ENCODE measurements at places on chromosomes 7 and 10.

DNA sequence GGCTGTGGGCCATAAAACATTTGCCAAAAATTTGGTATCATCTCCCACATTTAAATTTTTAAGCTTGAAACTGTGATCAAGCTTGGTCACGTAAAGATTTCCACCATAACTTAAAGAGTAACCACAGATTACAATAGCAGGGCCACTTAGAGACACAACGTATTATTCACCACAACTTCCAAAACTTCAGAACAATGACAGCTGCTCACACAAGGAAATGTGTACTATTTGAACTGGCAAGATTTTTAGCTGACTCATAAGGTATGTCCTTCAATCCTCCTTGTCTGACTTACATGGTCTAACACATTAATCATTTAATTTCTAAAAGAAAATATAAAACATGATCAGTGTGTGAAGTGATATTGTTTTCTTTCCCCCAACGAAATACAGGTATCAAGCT, 234.5 kb downstream of the PARD3 start:
- DNase-seq = no peak

GRCh38 chr7:74294191-74294998, 5.2 kb downstream of the CLIP2 start:
- DNase-seq = no peak

DNA sequence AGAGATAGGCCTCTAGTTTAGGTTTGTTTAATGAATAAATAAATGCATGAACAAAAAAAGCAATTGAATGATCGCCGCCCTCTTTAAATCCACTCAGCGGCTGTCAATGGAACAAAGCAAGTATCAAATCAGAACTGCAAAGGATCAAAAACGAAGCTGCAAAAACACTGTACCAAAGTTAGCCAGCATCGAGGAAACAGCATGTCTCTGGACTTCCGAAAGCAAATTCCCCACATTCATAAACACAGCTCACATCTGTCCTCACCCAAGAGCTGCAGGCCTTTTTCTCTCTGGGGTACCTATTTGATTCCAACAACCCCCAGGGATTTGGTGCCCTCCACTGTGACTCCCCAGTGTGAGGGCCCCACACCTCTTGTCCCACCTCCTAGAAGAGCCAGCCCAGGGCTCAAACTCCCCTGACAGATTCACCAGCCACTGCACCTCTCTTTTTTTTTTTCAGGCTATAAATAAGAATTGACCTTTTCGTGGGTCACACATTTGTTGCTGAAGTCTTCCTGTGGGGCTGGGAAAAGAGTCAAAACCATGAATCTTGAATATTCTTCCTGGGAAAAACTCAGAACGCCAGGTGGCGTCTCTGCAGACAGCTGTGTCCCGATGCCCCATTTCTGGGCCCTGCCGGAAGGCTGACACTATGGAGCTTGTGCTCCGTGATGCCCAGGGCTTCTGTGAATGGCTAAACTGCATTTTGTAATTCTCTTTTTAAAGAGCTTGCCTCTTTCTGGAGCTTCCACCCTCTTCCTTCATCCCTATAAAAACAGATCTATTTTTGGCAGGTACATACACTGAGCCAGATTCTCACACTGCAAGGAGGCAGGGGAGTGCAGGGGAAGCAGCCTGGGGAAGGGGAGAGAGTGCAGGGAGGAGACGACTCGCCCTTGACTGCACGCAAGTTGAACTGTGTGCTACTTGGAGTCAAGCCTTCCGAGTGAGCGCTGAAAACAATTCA, 51.7 kb downstream of the HSPA12A start:
- DNase-seq = no peak

GRCh38 chr10:48309711-48310226, 3.3 kb downstream of the MAPK8 start:
- no peak for DNase-seq

DNA sequence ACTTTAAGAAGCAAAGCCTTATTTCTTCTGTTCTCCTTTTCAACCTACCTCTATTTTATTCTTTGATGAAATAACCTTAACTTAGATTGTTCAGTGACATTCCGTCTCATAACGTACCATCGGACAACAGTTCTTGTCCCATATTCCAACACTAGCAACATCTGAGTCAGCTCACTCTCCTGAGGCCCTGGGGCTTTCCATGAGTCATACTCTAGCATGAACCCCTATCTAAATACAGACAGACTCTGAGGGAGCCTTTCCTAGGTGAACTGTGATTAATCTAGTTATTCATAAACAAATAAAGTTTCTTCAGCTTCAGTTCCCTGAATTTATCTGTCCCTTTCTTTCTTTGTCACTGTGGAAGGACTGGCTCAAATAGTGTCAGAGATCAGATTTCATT, 168.7 kb upstream of the LYZL1 start:
- DNase-seq = no peak

DNA sequence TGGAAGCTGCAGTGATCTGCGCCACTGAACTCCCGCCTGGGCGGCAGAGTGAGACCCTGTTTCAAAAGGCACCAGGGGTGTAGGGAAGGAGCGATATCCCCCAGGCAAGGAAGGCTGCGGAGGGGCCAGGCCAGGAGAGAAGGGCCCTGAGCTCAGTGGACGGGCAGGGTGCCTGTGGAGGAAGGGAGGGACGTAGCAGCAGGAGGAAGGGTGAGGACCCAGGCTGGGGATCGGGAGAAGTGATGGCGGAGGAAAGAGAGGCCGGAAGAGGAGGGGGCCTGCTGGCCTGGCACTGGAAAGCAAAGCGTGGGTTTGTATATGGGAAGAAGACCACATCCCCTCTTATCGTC, 45.6 kb downstream of the ALOX5 start:
- no peak for DNase-seq

- DNase-seq = no peak
Measured at GRCh38 chr10:82394122-82394521, 519.1 kb downstream of the NRG3 start.

- DNase-seq = no peak
Measured at GRCh38 chr7:28107960-28108359, 72.6 kb downstream of the JAZF1 start.

GRCh38 chr10:48288661-48289060, 14.2 kb upstream of the FRMPD2 start:
- DNase-seq = no peak

GRCh38 chr10:70682920-70683600, 10.8 kb downstream of the ADAMTS14 start:
- no peak for DNase-seq

- DNase-seq = peak; percentile 57
Measured at GRCh38 chr7:90726623-90727022, 130.5 kb downstream of the CDK14 start.

- DNase-seq = no peak
Measured at GRCh38 chr10:92452313-92452712, 121.6 kb downstream of the IDE start.

- no peak for DNase-seq
Measured at GRCh38 chr10:75395066-75395931, 6.3 kb downstream of the ZNF503 start.

DNA sequence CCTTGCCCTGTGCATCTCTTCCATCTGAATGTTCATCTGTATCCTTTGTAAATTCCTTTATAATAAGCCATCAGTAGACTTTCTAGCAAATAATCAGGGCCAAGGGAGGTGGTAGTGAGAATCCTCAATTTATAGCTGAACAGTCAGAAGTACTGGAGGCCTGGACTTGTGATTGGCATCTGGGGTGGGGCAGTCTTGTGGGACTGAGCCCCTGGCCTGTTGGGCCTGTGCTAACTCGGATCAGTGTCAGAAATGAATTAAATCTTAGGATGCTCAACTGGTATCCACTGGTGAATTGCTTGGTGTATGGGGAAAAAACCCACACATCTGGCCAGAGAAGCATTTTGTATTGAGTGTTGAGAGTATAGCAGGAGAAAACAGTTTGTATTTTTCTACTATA, 481.8 kb downstream of the GLRX3 start:
- no peak for DNase-seq

GRCh38 chr10:6314620-6315205, 112.0 kb downstream of the PFKFB3 start:
- no peak for DNase-seq

GRCh38 chr10:123241391-123242141, 87.4 kb downstream of the BUB3 start:
- DNase-seq = no peak

DNA sequence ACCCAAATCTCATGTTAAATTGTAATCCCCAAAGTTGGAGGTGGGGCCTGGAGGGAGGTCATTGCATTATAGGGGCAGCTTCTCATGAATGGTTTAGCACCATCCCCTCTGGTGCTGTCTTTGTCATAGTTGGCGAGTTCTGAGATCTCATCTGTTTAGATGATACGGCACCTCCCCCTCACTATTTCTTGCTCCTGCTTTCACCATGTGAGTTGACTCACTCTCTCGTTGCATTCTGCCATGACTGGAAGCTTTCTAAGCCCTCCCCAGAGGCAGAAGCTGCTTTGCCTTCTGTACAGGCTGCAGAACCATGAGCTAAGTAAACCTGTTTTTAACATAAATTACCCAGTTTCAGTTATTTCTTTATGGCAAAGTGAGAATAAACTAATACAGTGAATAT, 18.9 kb upstream of the ZNF138 start:
- DNase-seq = peak; percentile 23

GRCh38 chr7:142053988-142054387, 57.5 kb upstream of the MGAM2 start:
- no peak for DNase-seq

GRCh38 chr10:62618576-62619412, 185.7 kb upstream of the ADO start:
- no peak for DNase-seq

DNA sequence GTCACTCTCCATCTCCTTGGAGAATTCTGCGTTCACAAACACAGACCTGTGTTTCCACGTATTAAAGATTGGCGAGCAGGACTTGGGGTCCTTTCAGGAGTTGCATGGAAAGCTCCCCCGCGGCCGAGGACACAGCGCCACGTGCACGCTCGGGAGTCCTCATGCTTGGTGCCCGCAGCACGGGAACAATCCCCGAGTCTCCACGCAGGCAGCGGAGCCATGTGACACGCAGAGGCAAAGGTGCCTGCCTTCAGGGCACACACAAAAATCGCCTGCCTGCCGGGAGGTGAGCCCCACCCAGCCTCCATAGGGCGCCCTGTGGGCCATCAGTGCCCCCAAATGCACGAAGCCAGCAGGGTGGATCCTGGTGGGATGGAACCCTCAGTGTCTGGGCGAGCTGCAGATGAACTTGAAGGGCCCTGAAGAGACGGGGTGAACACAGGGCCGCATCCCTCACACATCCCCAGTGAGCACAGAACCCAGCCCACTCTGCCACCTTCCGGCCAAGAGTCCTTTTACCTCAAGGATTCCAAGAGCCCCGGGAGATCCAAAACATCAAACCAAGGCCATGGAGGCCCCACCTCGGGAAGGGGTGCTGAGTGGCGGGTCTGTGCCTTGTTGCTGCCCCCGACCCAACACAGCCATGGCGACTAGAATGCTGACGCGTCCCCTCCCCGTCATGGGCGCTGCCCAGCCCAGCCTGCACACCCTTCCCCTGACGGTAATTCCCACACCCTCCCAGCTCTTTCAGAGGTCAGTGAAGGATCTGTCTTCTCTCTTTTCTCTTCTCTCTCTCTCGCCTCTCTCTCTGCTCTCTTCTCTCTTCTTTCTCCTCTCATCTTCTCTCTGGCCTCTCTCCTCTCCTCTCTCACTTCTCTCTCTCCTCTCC, 55.9 kb downstream of the CFAP46 start:
- no peak for DNase-seq

DNA sequence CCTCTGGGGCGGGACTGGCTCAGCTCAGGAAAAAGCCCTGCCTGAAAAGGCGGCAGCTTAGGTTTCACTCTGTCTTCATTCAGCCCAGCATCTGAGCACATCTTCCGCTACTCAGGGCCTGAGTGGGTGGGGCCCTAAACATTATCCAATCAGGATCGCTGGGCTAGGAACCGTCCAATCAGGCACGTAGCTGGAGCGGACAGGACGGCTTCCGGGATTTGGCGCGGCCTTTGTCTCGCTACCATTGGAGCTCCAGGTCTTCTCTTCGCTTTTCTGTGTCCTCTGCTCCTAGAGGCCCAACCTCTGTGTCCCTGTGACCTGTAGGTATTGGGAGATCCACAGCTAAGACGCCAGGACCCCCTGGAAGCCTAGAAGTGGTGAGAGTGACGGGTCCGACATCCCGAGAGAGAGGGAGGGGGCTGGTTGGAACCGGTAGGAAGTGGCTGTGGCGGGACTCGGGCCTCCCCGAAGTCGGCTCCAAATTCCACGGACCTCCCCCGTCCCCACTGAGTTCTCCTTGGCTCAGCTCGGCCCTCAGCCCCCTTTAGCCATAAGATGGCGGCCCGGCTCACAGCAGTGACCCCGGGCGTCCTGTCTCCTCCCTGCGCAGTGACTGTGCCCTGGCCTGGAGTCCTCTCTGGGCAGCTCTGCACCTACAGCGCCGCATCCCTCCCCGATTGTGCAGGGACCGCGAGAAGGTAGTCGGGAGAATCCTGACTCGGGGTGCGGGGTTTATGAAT, 99.1 kb downstream of the ZNF680 start:
- peak; percentile 30 for DNase-seq

DNA sequence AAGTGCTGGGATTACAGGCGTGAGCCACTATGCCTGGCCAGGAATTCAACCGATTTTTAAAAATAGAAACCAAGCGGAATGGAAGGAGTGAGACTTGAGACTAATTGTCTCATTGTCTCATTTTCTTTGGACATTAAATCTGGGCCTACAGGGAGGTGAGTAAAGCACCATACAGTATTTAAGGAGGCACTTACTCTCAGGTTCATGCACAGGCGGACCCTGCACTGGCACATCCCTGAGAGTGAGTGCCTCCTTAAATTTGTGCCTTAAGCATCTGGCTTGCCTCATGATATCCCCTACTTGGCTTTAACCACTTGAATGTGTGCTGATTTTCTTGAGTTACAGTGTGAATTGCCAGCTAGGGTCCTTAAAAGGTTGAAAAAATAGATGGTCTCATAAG, 10.6 kb downstream of the UBE3C start:
- DNase-seq = no peak

GRCh38 chr10:31623466-31623865, 304.4 kb downstream of the ZEB1 start:
- no peak for DNase-seq

DNA sequence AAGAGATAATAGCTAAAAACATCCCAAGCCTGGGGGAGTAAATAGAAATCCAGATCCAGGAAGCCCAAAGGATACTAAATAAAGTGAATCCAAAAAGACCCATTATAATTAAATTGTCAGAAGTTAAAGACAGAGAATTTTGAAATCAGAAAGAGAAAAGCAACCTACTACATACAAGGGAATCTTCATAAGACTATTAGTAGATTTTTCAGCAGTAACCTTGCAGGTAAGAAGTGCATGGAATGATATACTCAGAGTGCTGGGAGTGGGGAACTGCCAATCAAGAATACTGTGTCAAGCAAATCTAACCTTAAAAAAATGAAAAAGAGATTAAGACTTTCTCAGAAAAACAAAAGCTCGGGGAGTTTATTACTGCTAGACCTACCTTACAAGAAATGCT, 13.2 kb upstream of the GIMAP1 start:
- DNase-seq = no peak

DNA sequence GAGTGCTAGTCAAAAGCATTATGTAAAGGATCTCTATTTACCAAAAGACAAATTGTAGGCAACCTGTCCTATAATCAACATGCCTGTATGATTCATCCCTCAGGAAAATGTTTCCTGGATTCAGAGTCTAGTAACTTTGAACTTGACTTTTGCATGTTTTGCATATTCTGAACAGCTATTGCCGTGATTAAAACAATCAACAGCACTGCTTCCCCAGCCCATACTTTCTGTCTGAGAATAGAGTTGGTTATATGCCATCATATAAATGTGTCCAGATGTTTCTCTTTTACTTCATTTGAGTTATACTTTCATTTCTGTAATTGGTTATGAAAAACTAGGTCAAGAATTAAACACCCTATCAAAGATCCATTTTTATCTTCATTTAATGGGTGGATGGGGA, 83.5 kb downstream of the ZMYND11 start:
- no peak for DNase-seq

Measured in COLO829 (cell line).